HCEC 1CT (cell line): ENCODE measurements at places on chromosomes 3 and 15.

GRCh38 chr15:28969511-28970085 is 83.8 kb downstream of the APBA2 start:
- no peak for DNase-seq

- no peak for DNase-seq
Measured at GRCh38 chr3:54760201-54760600, 167.7 kb downstream of the LRTM1 start.

DNA sequence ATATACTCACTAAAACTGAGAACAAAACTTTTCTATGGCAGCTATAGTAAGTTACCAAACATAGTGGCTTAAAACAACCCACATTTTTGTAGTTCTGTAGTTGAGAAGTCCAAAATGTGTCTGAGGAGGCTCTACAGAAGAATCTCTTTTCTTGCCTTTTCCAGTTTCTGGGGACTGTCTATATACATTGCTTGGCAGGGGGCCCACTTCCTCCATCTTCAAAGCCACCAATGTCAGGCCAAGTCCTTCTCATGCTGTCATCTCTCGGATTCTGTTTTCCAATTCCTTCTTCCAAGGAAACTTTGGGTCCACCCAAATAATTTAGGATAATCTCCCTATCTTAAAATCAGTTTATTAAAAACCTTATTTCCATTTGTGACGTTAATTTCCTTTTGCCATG is 92.7 kb downstream of the DLG1 start:
- no peak for DNase-seq

- peak; percentile 72 for DNase-seq
Measured at GRCh38 chr3:100709842-100710260, 557 bp downstream of the TFG start.

DNA sequence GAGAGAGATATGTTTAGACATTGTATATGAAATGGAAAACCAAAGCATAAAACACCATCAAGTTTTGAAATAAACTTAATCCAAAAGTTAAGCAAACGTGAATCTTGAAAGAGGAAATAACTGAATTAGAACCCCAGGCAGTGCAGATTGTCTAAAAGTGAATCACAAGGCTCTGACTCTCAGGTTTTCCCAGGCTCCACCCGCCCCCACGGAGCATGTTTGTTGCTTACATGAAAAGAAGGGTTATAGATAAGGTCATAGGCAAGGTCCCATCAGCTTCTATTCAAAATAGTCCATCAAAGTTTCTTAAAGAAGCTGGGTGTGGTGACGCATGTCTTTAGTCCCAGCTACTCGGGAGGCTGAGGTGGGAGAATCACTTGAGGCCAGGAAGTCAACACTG is 29.0 kb upstream of the SLMAP start:
- DNase-seq = peak; percentile 4

DNA sequence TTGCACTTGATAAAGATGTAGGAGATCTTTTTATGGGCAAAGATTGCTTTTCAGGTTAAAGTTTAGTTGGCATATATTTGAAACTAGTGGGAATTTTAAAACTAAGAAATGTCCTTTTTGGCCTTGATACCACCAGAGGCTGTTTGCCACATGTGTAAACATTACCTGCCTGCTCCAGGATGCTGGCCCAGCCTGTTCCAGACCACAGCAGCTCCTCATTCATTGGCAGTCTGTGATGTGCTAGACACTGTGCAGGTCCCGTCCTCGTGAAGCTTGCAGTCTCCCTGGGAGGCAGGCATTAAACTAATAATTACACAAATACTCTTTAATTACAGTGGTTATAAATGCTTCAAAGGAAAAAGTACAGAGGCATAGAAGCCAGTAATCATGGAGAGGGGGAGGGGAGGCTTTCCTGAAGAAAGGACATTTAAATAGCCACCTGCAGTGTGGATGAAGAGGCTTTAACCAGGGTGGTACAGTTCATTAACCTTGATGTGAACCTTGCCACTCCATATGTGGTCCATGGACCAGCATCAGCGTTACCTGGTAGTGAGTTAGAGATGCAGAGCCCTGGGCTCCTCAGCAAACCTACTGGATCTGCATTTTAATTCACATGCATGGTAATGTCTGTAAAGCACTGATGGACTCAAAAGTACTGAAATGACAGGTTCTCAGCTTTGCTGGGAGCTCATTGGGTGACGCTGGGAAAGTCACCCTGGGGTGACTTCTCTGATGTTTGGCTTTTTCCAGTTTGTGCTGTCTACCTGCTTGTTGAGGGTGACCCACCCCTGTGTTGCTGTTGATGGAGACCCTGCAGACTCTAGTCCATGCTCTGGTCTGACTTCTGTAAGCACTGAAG is 5.3 kb downstream of the ZNF710 start:
- DNase-seq = no peak

GRCh38 chr3:119481079-119481478 is 12.3 kb downstream of the POGLUT1 start:
- DNase-seq = no peak
